ENCODE measurements at places on chromosomes 2 and 18.

GRCh38 chr2:53452957-53453748 is 314.5 kb upstream of the CHAC2 start:
- DNase-seq = no peak

DNA sequence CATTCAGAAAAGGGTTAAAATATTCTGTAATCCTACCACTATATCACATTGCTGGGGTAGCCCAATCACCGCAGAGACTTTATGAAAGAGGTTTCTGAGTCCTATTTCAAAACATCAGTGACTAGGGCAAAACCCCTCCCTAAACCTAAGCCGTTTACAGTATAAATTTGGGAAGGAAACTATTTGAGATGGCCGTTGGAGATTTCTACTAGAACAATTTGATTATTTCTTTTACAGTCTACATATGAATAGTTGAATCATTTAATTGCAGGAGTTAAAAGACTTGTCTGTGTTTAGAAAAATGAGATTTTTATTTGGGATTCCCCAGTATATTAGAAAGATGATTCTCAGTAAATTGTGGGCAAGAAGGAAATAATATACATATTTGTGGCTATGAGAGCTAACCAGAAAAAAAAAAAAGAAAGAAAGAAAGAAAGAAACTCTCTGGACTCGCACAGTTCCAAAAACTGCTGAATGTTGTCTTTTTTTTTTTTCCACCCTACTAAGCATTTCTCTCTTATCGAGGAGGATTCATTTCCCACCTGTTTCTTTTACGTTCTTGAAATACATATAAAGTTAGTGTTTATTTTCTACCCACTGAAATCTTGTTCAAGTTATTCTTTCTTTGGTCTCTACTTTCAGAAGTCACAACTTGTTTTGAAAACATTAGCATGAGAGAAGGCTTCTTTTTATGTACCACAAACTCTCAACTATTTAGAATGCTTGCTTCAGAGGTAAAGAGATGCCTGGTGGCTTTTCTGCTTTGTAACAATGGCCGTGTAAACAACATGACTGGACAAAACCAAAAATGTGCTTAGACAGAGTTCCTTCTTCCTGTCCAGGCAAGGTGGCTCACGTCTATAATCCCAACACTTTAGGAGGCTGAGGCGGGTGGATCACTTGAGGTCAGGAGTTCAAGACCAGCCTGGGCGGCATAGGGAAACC is 65.9 kb downstream of the BCL2 start:
- DNase-seq = no peak

- no peak for DNase-seq
These were observed 29.4 kb downstream of the DPP4 start for GRCh38 chr2:162044586-162044985.

- DNase-seq = no peak
These were observed 440.1 kb downstream of the MTX2 start for GRCh38 chr2:176709149-176709951.

GRCh38 chr2:182259629-182260150 is 167.1 kb downstream of the PDE1A start:
- DNase-seq = no peak

GRCh38 chr2:172323256-172323655 is 104.1 kb upstream of the ITGA6 start:
- DNase-seq = no peak

DNA sequence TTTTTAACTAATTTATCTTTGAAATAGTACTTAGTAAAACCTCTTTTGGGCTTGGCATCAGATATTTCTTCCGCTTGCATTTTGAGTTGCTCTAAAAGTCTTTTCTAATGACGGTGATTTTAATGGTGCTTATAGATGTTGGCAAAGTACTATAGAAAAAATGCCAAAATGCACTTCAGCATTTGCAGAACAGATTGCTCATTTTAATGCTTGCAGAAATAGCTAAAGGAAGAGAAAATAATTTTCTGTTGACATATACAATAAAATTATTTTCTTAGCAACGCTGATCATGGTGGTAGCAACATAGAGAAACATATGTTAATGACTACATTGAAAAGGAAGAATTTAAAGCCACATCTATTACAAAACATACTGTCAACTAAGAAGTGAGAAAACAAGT is 170.7 kb downstream of the STK39 start:
- DNase-seq = no peak

DNA sequence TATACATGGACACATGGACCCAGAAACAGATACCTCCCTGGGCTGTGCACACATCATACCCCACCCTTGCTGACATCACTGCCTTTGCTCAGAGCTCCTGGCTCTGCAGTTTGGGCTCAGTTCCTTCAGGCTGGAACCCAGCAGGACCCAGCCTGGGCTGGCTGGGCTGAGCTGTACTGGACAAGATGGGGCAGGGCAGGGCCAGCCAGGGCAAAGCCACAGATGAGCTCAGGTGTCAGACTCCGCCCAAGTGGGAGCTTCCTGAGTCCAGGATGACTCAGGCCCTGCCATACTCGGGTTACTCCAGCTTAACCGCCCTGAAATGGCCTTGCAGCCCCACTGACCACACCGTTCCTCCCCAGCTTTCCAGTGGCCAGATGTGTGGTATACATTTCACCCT is 284.9 kb downstream of the OSR1 start:
- DNase-seq = no peak
